ENCODE measurements at places on chromosomes 5 and 9.

- DNase-seq: no peak
Observed at GRCh38 chr5:170896779-170897178, 35.0 kb downstream of the RANBP17 start.

- DNase-seq: no peak
Observed at GRCh38 chr5:84693256-84693655, 308.6 kb upstream of the EDIL3 start.

- no peak for DNase-seq
Observed at GRCh38 chr9:77505232-77505631, 142.9 kb downstream of the GNA14 start.

- DNase-seq: no peak
Observed at GRCh38 chr9:38007016-38007415, 62.0 kb downstream of the SHB start.

DNA sequence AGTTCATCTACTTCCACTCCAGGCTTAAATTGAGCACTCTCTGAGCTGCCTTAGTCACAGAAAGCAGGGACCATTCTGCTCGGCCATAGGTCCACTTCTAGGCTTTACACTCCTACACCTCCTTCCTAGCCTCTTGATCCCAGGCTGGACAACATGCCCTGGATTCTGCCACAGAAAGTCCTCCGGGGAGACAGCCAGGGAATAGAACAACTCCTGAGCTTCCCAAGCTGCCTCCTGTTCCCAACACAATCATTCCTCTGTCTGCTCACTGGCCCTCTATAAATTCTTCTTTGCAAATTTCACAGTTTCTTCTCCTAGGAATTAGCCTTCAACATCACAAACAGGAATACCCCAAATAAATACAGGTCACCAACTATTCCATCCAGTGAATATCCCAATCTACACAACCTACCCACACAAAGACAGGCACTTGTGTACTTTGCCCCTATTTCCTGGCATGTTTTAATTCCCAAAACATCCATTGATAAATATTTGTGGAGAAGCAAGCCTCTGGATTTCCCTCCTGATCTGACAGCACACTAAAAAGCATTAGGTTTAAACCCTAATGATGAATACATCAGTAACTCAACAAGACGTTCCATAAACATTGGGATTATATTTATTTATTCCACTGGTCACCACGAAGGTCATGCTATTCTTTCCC lies 125.5 kb downstream of the ENC1 start:
- no peak for DNase-seq

GRCh38 chr5:134249469-134250379 lies 23.9 kb upstream of the PPP2CA start:
- no peak for DNase-seq

DNA sequence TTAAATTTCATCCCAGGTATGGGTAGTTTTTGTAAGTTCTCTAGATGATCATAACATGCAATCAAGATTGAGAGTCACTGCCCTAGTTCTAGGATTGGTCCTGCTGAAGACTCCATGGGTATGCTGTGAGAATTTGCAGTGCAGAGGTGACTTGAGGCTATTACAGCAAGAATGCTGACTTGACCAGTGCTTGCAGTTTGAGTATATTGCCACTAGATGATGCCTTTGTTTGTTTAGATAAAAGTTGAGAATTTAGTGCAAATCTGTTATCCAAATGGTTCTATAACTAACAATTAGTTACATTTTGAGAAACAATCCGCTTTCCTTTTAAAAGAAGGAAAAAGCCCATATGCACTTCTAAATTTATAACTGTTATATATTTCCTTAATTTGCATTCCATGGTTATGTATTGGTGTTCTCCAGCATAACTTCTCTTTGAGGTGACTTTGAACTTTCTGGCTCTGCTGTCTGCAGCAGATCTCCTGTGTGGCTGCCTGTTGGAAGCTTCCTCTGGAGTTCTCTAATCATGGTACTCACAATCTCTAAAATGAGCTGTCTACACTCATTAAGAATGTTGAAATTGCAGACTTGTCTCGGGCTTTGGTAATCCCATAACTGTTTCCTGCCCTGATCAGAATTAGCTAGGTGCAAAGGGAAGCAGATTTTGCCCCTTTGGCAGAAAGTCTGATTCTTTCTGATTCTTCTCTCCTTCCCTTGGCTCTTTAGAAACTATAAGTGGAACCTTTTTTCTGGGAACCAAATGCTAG lies 24.9 kb downstream of the MELK start:
- DNase-seq: no peak

- DNase-seq: no peak
Observed at GRCh38 chr5:143992496-143992895, 178.0 kb downstream of the YIPF5 start.

GRCh38 chr9:88567870-88568269 lies 32.9 kb downstream of the NXNL2 start:
- DNase-seq: no peak

DNA sequence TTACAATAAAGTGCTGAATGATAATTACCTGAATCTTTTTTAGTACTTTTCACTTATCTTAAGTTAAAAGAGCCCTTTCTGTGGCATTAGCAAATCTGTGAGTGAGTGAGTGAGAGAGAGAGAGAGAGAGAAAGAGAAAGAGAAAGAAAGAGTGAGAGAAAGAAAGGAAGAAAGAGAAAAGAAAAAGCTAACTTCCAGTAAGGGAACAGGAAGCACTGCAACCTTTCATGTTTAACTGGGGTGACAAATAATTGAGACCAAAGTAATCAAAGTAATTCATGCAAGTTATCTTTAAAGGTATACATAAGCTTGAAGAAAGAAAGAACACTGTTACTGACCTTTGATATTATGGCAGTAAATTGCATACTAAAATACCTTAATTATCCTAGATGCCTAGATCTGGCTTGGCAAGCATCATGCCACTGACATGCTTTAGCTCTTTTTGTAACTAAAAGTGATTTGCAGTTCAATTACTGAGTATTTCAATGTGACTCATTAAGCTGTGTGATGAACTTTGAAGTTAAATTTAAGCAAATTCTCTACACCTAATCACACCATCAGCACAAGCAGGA lies 21.7 kb downstream of the FEM1C start:
- DNase-seq: no peak

DNA sequence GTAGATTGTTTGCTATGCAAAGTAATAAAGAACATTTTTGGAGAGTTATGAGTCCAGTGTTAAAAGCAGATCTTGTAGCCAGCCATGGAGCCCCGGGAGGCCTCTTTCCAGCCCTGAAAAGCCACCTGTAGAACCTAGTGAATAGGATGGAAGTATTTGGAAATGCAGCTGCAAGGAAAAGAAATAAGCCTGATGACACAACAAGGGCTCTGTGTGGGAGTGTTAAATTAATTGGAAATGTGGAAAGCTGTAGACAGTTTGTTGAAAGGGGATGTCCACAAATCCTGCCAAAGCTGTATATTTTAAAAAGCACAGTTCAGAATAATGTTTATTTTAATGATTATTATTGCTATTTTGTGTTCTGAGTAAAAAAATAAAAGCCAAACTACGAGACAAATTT lies 152.5 kb upstream of the GHR start:
- DNase-seq: no peak

DNA sequence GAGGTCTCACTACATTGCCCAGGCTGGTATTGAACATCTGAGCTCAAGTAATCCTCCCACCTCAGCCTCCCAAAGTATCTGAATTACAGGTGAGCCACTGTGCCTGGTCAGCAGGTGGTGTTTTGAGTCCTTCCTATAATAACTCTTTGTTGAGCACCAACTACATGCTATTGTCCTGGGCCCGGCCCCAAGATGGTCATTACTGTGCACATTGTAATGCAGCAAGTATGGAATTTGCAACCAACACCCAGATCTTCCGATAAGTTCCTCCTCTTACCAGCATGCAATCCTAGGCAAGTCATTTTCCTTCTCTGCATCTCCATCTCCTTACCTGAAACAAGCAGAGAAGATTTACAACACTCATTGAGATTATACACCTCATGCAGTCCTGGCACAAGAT lies 510.3 kb upstream of the KLF4 start:
- DNase-seq: no peak

DNA sequence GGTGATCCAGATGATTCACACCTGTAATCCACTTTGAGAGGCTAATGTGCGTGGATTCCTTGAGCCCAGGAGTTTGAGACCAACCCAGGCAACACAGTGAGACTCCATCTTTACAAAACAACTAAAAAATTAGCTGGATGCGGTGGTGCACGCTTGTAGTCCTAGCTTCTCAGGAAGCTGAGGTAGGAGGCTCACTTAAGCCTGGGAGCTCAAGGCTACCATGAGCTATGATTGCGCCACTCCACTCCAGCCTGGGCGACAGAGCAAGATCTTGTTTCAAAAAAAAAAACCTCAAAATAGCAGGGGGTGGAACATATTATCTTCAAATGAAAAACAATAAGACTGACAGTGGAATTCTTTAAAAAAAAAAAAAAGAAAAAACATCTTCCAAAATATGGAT lies 59.0 kb downstream of the PCDHGC5 start:
- DNase-seq: no peak

DNA sequence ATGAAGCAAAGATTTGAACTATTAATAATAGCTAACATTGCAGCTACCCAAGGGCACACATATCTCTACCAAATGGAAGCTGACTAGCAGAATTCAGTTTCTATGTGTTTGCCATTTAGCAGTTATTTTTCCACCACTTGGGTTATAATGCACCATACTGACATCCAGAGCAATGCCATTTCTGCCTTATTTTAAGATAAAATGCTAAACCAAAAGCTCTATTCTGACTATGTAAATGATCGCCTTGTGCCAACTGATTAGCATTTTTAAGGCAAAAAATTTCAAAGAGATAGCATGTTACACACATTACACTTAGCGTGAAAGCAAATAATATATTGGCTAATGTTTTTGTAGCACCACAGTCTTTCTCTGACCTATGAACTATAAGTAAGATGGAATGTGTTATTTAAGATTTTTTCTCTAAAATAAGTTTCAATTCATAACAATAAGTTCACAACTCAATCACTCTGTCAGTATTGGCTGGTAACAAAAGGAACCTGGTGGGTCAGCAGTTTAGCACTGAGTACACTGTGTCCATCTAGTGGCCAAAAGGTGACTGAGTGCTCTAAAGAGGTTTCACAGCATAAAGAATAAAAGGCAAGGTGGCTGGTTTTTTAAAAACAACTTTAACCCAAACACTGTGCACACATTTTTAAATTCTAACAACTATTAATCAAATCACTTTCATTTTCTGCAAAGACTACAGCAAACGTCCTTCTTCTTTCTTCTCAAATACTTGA lies 443.5 kb downstream of the PDE4D start:
- DNase-seq: no peak
